Urothelium cell line (cell line): ENCODE measurements at places on chromosomes 5 and 9.

GRCh38 chr9:136538599-136539426 lies 7.0 kb downstream of the NOTCH1 start:
- no peak for DNase-seq

DNA sequence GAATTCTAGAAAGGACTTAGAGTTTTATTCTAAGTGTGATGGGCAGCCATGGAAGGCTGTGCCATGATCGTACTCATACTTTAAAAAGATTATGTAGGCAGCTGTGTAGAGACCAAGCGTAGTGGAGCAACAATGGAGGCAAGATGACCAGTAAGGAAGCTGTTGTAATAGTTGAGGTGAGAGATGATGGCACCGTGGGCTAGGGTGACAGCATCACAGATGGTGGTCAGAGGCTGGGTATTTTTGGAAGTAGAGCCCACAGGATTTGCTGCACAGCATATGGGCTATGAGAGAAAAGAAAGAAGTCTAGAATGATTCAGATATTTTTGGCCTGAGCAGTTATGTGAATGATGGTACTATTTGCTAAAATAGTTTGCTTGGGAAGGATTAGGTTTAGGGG lies 7.7 kb downstream of the ARHGAP26 start:
- DNase-seq, result no peak

DNA sequence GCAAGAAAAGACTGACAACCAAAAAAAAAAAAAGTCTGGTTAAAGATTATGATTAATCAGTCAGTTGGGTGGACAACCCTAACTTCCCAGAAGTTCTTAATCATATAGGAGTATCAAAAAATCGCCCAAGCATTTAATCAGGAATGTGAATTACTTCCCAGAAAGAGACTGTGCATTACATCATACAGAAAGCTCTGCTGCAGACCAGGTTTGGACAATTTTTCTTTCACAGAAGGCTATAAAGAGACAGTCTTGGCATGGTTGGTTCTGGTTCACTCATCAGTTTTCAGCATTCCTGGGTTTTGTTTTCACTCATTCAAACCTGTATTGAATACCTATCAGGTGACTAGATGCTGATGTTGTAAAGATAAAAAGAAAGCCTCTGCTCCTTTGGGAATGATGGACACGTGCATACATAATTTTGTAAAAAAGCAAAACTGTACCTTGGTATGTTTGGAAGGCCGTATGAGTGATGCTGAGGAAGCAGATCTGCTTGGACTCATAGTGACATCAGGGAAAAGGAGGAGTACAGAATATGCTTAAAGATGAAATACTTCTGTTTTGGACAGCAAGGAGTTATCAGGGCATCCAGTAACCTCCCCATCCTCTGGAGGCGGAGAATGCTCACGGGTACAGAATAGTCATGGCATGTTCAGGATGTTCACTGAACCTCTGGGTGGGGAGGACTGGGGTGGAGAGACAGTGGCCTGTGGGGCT lies 178.4 kb downstream of the GNA14 start:
- DNase-seq, result no peak

GRCh38 chr9:81499021-81499454 lies 190.3 kb downstream of the TLE1 start:
- no peak for DNase-seq

- peak; percentile 5 for DNase-seq
Observed at GRCh38 chr9:15824310-15824709, 271.5 kb downstream of the CCDC171 start.

DNA sequence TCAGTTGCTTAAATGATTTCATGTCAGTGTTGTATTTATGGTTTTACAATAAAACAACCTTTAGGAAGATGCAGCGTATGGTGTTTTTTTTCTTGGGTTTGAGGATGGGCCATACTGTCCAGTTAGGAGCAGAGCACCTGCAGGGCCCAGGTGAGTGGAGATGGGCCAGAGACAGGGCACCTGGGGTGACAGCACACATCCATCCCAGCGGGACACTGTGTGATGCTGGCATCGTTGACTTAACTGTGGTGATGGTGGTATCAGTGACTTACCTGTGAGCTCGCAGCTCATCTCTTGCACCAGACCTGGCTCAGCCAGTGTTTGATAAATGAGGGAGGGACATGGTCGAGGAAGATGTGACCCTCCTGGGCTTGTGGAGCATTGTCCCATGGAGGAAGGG lies 21.6 kb downstream of the AMBP start:
- no peak for DNase-seq

DNA sequence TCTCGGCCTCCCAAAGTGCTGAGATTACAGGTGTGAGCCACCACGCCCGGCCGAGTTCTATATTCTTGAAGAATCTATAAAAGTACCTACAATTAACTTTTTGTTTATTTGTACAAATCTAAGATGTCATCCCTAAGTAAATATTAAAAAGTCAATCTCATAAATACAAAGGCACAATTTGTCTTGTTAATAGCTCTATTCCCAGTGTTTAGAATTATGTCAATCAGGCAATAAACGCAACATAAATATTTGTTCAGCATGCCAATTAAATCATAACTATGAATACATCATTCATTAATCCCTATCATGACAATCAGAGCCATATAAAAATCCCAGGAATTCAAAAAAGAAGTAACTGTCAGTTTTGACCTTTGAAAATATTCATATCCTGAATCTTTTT lies 68.9 kb upstream of the CDH18 start:
- DNase-seq, result no peak

GRCh38 chr5:75331-76320 lies 16.3 kb upstream of the PLEKHG4B start:
- no peak for DNase-seq

- no peak for DNase-seq
Observed at GRCh38 chr5:93850311-93850710, 108.9 kb upstream of the POU5F2 start.

- DNase-seq, result no peak
Observed at GRCh38 chr5:136038635-136039034, 9.8 kb downstream of the TGFBI start.

DNA sequence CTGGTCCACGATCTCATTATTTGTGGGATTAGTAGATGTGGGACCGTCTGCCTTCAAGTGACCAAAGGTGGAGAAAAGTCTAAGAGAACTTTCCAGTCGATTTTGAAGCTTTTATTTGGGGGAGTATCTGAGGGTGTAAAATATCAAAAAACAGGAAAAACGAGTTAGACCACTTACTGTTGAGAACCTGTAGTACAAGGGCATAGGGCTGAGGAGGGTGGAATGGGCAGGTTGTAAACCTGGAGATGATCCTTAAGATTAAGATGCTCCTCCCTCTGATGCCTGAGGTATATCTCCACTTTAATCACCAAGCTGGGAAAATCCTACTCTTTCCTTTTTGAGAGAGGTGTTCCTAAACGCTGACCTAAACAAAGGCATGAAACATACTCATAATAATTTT lies 32.0 kb upstream of the GTF2H2C start:
- DNase-seq, result no peak

DNA sequence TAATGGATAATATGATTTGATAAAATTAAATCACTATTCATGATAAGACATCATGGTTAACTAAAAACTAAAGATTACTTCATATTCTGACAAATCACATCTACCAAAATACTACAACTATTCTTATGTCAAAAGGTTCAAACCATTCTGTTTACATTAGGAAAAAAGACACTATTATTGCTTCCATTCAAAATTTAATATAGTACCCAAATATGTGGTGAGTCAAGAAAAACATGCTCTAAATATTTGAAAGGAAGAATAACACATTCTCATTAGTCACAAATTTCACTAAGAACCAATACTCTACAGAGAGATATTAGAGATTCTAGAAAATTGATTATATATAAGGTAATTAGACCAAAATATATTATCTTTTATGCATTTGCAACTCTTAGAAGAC lies 234.0 kb downstream of the TMEM232 start:
- DNase-seq, result no peak

GRCh38 chr9:120579139-120580050 lies 572 bp downstream of the CDK5RAP2 start:
- peak; percentile 20 for DNase-seq

- DNase-seq, result no peak
Observed at GRCh38 chr5:74222806-74223205, 417.7 kb downstream of the ENC1 start.

DNA sequence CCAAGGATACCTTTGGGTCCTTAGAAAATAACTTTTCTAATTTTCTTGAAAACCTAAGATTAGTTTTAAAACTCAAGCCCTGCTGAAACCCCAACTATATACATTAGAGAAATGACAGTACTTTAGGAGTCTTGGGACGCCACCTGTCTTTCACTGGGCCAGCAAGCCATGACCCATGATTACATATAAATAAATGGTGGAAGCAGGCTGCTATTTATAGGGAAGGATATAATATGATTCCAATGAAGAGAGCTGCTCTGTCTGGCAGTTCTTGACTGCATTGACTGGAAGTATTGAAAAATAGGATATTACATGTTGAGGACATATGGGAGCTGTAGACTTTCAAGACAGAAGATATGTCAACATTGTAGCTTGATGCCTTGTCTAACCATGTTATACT lies 7.3 kb downstream of the JMY start:
- DNase-seq, result no peak

- no peak for DNase-seq
Observed at GRCh38 chr9:29637471-29638237, 2064.4 kb upstream of the C9orf72 start.

DNA sequence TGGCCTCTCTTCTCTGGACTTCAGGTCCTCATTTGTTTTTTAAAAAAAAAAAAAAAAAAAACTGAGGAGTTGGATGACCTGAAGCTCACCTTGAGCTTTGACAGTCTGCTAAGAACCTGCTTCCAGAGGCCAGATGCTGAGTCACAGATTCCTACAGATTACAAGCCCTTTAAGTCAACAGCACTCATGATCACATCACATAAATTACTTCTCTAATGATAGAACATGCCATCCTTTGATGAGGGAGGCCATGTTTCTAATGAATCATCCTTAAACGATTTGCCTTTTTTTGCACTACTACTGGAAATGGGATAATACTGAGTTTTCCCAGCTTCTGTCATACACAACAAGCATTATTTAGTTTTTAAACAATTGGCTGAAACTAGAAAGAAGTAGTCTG lies 34.2 kb upstream of the MYOT start:
- peak; percentile 73 for DNase-seq
